Renal cortex interstitium (tissue), 15 donors: ENCODE measurements at places on chromosomes 16 and 17.

GRCh38 chr16:30082545-30083090, 6.8 kb downstream of the PPP4C start:
- DNase-seq, result no peak

- DNase-seq, result no peak
Observed at GRCh38 chr17:75240394-75241142, 20.8 kb downstream of the GGA3 start.

DNA sequence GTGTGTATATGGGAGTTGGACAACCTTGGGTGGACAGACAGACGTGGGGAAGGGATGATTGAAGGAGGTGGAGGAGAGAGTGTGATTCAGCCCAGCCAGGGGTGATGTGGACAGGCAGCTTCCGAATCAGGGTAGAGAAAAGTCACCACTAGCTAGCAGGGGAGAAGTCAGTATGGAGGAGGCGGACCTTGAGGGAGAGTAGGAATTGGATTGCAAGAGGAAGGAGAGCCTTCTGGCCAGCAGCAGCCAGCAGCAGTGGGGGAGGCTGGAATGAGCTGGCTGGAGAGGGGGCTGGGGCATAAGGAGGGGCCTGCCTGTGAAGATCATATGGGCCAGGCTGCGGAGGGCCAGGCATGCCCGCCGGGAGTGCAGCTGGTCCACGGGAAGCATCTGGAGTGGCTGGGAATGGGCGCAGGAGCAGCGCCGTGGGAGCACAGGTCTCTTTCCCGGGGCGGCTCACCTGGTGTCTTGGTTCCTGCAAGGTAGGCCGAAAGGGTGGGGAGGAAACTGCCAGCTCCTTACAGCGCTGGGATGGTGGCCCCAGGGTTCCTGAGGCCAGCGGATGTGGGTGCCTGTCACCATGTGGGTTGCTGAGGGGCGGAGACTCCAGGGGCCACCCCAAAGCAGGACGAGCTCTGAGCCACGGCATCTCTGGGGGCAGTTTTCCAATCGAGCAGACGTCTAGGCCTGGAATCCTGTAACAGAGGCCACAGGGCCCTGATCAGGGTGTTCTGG, 235.3 kb downstream of the SEC14L1 start:
- DNase-seq, result no peak

DNA sequence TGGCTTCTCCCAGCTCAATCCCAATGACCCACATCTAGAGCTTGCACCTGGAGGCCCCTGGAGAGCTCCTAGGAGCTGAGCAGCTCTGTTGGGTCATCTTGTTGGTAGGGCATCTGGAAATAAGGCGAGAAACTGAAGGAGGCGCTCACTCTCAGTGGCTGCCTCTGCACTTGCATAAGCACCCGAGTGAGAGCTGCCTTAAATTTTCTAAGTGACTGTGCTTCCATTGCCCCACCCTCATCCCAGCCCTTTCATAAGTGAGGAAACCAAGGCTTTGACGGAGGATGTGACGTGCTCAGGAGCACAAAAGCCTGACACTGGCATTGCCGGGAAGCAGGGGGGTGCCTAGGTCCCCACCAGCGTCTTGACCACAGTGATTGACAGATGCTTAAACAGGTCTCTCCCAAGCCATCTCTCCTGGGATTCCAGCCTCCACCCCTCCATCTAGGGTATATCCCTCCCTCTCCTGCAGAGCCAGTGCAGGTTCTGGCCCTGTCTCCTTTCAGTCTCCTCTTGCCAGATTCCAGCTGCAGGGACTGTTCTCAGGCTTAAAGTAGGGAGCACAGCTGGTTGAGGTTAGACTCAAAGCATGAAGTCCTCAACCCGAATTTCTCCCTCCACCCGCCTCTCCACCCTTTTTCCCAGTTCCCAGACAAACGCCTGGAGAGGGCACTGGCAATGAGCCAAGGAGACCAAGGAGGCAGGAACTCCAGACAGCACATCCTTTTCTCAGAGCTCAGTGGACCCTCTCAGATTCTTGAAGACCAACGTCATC, 113.7 kb downstream of the IRX5 start:
- DNase-seq, result no peak

DNA sequence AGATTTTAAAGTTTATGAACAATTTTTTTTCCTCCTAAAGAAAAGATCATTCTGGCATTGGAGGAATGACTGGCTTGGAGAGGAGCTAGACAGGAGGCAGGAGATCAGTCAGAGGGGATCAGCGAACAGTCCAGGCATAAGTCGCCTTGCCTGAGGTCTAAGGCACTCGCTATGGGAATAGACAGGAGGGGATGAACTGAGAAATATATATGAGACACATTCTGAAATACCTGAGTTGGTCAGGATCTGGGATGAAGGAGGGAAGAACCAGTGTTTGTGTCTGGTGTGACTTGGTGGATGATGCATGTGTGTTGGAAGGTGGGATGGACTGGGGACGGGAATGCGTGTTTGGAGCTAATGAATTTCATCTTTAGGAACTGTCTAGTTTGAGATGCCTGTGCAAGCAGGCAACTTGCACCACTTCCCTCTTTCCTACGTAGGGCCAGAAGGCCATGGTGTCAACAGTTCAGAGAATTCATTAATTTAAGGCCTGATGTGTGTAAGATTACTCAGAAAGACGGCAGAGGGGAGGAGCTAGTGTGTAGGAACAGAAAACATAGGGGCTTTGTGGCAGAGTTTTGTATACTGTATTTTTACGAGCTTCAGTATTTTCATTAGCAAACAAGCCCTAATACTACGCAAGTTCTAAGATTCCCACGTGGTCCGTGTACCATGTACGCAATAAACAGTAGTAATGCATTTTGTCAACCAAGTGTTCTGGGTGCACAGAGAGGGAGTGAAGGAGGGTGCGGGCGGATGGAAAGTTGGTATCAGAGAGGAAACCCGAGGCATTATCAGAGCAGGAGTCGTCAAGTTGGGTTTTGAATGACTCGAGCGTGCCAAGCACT, 825 bp downstream of the HEATR6 start:
- DNase-seq, result no peak

- DNase-seq, result no peak
Observed at GRCh38 chr17:59369031-59369975, 37.8 kb downstream of the YPEL2 start.

GRCh38 chr16:26363581-26363980, 671.8 kb downstream of the HS3ST4 start:
- DNase-seq, result no peak

- DNase-seq, result peak; percentile 41
Observed at GRCh38 chr17:45579529-45580495, 89.3 kb upstream of the PLEKHM1 start.

DNA sequence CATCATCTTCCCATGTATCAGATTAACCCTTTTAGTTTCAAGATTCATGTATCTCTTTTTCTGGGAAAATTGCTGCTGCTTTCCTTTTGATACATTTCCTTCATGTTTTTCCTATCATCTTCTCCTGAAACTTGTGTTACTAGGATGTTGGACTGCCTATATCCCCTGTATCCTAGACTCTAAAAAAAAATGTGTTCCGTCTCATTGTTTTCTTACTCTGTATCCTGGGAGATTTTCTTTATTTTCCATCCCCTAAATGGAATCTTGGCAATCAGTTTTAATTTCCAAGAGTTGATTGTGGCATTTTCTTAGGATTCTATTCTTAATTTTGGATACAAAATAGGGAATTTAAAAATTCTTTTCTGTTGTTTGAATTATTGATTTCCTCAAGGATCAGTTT, 36.8 kb downstream of the MAP2K4 start:
- DNase-seq, result no peak

- no peak for DNase-seq
Observed at GRCh38 chr17:9658593-9659211, 13.4 kb downstream of the USP43 start.

- no peak for DNase-seq
Observed at GRCh38 chr16:87538160-87538559, 45.3 kb upstream of the ZCCHC14 start.

DNA sequence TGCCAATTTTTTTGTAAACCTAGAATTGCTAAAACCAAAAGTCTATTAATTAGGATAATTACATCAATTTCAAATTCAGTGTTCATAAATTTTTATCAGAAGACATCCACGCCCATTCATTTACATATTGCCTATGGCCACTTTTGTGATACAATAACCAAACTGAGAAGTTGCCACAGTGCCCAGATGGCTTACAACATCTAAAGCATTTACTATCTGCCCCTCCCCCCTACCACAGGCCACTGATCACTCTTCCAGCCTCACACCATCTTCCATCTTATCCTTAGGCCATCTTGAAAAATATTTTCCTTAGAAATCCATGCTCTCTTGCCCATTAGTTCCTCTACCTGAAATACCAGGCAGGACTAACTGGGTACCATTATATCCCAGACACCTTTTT, 6.3 kb upstream of the PRKAR1A start:
- no peak for DNase-seq

GRCh38 chr17:76240461-76241203, at the start of gene RNF157:
RNF157 (minus strand) TSS chr17:76240493; CDS start chr17:76240240, 253 bp downstream.
- DNase-seq, result no peak

DNA sequence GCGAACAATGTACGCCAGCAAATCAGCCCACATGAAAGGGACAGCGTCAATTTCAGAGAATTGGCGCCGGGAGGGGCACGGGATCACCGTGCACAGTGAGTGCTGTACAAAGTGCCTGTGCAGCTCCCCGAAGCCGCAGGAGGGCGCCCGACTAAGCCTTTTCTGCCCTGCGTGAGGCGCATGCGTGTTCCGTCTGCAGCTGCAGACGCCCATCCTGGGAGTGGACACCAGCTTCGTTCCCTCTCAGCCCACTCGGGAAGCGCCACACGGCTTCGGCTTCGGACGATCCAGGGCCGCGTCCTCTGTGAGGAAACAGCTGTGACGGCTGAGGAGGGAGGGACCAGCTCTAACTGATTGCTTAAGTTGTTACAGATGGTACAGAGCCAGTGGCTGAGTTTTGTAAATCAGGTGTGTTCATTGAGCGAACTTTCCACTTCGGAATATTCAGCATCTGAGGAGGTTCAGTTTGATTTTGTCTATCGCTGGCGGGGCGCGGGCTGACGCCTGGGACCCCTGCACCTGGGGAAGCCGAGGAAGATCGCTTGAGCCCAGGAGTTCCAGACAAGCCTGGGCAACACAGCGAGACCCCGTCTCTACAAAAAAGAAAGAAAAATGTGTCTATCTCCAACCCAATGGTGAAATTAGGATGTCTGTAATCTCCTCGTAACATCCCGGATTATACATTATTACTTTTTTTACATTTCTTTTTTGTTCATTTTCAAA, 15.4 kb upstream of the ZNF287 start:
- peak; percentile 92 for DNase-seq

GRCh38 chr17:74804683-74805082, 28.5 kb upstream of the NAT9 start:
- DNase-seq, result no peak

- no peak for DNase-seq
Observed at GRCh38 chr16:75491876-75492275, 3.4 kb downstream of the CHST6 start.

GRCh38 chr16:68233085-68233834, 2.7 kb downstream of the ESRP2 start:
- no peak for DNase-seq

GRCh38 chr17:68516732-68517131, 4.5 kb downstream of the PRKAR1A start:
- no peak for DNase-seq

DNA sequence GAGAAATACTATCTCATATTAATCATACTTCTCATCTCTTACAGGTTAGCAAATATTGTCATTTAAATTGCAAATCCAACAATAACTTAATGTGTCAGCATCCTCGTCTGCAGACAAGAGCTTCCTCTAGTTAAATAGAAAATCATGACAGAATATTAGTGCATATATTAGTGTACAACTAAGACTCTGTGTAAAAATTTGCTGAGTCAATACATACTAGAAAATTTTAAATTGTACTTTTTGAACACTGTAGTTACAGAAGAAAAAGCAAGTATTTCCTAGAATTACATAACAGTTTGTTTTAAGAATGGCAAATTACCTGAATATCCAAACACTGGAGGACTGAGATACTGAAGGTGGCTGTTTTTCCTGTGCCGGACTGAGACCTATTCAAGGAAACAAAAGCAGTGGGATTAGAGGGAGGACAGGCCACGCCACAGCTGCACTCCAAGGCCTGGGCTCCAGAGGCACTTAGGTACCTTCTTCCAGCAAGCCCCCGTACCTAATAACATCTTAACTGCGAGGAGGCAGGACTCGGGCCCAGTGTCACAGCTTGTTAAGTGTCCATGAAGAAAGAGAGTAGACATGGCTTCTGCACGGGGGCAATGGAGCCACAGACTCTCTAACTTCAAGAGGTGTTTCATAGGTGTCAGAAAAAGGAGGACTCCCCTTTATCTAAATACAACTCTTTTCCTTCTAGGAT, 5.3 kb downstream of the EIF4A3 start:
- DNase-seq, result no peak
